ENCODE measurements at places on chromosomes 5 and 9. TPM values are rescaled to one million over a fixed set of nuclear protein-coding genes. Genes with fewer than 3 reads are reported as not detected.

Gene LCP2
- 82.9 TPM for total RNA-seq

Gene IFNA21
- not detected for total RNA-seq

Gene ARHGEF37
- 13.5 TPM for total RNA-seq

DNA sequence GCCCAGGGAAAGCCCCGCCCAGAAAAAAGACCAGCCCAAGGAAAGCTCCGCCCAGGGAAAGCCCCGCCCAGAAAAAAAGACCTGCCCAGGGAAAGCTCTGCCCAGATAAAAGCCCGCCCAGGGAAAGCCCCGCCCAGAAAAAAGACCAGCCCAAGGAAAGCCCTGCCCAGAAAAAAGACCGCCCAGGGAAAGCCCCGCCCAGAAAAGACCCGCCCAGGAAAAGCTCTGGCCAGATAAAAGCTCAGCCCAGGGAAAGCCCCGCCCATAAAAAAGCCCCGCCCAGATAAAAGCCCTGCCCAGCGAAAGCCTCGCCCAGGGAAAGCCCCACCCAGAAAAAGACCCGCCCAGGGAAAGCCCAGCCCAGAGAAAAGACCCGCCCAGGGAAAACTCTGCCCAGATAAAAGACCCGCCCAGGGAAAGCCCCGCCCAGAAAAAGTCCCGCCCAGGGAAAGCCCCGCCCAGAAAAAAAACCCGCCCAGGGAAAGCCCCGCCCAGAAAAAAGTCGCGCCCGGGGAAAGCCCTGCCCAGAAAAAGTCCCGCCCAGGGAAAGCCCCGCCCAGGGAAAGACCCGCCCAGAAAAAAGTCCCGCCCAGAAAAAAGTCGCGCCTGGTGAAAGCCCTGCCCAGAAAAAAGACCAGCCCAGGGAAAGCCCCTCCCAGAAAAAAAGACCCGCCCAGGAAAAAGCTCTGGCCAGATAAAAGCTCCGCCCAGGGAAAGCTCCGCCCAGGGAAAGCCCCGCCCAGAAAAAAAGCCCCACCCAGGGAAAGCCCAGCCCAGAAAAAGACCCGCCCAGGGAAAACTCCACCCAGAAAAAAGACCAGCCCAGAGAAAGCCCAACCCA is 11.9 kb downstream of the GRIN1 start:
- no peak for DNase-seq

GRCh38 chr5:146894753-146895521 is 16.4 kb upstream of the PPP2R2B start:
- DNase-seq, result no peak

- no peak for DNase-seq
Measured at GRCh38 chr5:165497707-165498106, 1992.3 kb downstream of the MAT2B start.

GRCh38 chr5:14086261-14086660 is 56.9 kb upstream of the TRIO start:
- DNase-seq, result no peak

Gene CARD6
- total RNA-seq, result 24.3 TPM

DNA sequence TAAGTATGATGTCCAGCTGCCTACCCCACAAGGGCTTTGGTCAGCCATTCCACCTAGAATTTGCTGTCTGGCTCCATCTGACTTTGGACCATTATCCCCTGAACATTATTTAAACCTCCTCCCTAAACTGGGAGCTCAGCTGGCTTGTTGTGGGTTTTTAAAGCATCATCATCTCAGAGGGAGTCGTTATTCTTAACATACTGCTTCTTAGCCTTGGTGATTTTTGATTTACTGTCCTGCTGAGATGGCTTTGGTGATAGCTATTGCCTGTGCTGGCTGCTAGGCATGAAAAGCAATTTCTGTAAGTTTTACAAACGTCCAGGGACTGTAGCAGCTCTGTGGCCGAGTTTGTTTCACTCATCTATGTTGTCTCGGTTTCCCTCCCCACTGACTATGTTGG is 256.1 kb downstream of the NR3C1 start:
- no peak for DNase-seq

Gene FNIP1
- total RNA-seq, result 40.3 TPM

- DNase-seq, result no peak
Measured at GRCh38 chr5:142934051-142934762, 164.0 kb downstream of the ARHGAP26 start.

Gene RAD50
- total RNA-seq, result 33.2 TPM

- DNase-seq, result peak; percentile 96
Measured at GRCh38 chr5:96702503-96703383, 40.6 kb downstream of the CAST start.

DNA sequence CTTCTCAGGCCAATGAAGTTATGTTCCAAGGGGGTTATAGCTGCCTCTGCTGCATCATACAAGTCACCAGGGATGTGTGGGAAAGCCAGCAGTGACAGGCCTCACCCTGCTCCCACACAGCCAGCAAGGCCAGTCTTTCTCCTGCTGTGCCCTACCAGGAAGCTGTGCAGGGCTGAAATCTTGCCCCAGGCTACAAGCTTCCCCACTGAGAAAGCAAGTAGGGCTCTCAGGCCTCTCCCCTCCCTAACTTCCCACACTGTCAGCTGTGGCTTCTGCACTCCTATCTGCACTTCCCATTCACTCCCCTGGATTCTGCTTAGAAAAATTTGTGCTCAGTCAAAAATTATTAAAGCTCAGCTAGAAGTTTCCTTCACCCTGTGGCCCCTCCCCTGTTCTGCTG is 611.2 kb upstream of the ZNF608 start:
- no peak for DNase-seq

DNA sequence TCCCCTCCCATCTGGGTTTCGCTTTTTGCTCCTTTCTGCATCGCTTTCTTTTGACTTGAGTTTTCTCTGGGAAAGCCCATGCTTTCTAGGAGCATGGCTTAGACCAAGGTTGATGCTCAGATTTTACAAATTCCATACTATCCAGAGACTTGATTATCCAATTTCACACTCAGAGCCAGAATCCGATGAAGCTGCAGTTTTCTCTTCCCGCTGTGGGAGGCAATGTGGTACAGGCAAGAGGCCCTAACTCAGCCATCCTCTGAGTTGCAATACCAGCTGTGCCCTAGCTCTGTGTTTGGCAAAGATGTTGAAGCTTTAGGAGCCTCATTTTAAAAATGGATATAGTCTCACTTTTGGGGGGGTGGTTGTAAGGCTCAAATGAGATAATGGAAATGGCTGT is 85.1 kb downstream of the BRINP1 start:
- DNase-seq, result no peak

- no peak for DNase-seq
Measured at GRCh38 chr9:129513856-129514496, 106.9 kb downstream of the C9orf50 start.

Gene MEF2C
- total RNA-seq, result 42.0 TPM

DNA sequence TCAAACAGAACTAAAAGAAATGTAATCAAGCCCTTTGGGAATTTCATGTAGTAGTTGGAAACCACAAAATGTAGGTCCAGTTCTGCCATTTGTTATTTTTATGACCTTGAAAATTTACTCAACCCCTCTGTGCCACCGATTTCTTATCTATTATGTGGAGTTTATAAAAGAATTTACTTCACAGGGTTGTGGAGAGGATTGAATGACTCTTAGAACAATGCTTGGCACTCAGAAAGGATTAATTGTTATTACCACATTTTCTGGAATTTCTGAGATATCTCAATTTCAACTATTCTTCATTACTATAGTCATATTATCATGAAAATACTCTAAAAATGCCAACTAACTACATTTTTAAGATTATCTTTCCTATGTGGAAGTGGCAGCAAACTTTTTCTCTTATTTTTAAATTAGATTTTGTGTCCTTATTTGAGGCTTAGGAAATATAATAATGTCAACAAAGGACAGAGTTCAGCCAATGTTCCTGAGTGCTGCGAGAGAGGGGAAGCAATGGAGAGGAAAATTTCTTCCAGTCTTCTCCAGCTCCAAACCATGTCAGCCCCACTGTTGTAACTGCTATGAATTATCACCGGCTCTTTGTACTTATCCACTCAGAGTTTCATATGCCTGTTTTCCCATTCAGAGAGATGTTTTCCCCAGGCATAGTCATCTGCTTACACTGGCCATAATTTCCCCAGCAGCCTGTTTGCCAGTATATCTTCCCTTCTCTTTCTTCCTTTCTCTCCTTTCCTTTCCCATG is 525.6 kb downstream of the SPATA31D1 start:
- no peak for DNase-seq

Gene TLX3
- total RNA-seq, result not detected

- no peak for DNase-seq
Measured at GRCh38 chr5:135430135-135430437, 17.1 kb downstream of the DCANP1 start.

DNA sequence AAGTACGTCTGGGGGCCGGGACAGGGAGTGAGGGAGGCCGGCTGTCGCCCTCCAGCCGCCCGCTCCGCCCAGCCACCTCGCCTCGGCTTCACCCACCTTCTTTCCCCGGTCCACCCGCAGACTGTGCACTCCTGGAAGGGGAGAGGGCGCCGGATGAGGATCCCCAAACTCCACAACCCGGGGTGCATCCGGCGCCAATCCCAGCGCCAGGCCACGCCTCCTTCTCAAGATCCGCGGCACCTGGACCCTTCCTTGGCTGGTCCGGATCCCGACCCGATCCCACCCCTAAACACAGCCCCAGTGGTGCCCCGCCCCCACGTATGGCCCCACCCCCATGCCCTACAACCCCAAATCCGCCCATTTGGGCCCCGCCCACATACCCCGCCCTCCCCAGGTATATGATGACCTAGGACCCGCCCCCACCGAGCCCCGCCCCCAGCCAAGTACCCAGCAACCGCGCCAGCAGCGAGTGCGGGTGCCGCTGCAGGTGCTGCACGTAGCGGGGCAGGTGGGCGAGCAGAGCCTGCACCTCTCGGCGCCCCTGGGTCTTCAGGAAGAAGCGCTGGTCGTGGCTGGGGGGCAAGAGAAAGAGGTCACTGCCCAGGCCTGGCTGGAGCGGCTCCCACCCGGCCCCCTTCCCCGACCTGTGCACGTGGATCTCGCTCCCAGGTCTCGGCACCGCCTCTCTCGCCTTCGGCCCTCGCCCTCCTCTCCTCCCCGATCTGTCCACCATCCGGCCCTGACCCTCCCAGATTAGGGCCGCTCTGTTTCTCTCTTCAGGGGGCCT is 3.2 kb downstream of the PIP5KL1 start:
- DNase-seq, result peak; percentile 84

- no peak for DNase-seq
Measured at GRCh38 chr5:50606179-50606578, 60.3 kb upstream of the PARP8 start.

Gene DOLPP1
- 9.5 TPM for total RNA-seq

GRCh38 chr5:65142511-65143011 is 339.2 kb downstream of the ADAMTS6 start:
- no peak for DNase-seq

GRCh38 chr5:11251247-11251646 is 490.2 kb upstream of the DAP start:
- DNase-seq, result no peak

- no peak for DNase-seq
Measured at GRCh38 chr5:131634666-131634995, 398 bp downstream of the RAPGEF6 start.

- no peak for DNase-seq
Measured at GRCh38 chr5:151820903-151821302, 49.1 kb downstream of the G3BP1 start.

Gene CDC20B
- 0.24 TPM for total RNA-seq

Gene MOB3B
- 22.7 TPM for total RNA-seq

GRCh38 chr5:117065161-117065560 is 490.5 kb upstream of the SEMA6A start:
- no peak for DNase-seq

Gene TYRP1
- total RNA-seq, result 5.8 TPM

GRCh38 chr5:78705826-78706225 is 57.3 kb upstream of the LHFPL2 start:
- DNase-seq, result no peak

DNA sequence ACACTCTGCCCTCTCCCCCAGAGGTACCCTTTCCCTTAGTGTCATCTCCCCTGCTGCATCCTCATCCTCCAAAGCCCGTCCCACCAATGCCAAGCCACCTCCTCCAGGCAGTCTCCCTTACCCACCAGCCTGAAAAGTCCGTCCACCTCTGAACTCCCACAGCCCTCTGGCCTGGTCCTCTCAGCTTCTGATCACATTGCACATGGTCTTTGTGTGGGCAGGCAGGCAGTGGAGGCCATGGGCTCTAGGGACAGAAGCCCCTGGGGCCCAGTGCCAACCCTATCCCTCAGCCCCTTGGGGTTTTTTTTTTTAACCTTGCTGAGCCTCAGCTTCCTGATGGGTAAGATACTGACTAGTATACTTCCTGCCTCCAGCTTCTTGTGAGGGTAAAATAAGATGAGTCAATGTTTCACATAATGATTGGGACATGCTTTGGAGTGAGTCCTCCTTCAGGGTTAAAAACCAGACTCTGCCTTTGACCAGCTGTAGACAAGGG is 19.4 kb downstream of the CSF1R start:
- DNase-seq, result no peak

Gene FRRS1L
- 0.06 TPM for total RNA-seq

Gene KIF20A
- 1.2 TPM for total RNA-seq

DNA sequence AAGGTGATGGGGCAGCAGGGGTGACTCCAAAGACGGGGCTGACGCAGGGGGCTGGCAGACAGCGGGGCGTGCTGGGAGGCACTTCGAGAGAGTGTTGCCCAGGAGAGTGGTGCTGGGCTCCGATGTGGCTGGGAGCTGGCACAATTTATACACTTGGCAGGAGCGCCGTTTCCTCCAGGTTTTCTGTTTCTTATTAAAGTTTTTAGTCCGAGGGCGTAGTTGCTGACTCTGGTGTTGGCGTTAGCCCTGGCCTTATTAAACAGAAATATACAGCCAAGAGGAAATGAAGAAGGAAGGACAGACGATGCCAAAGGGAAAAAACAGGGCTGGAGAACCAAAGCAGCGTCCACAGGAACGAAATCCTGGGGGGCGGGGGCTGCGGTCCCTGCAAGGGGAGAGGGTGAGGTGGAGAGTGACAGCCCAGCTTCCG is 139.6 kb upstream of the PHYKPL start:
- no peak for DNase-seq

DNA sequence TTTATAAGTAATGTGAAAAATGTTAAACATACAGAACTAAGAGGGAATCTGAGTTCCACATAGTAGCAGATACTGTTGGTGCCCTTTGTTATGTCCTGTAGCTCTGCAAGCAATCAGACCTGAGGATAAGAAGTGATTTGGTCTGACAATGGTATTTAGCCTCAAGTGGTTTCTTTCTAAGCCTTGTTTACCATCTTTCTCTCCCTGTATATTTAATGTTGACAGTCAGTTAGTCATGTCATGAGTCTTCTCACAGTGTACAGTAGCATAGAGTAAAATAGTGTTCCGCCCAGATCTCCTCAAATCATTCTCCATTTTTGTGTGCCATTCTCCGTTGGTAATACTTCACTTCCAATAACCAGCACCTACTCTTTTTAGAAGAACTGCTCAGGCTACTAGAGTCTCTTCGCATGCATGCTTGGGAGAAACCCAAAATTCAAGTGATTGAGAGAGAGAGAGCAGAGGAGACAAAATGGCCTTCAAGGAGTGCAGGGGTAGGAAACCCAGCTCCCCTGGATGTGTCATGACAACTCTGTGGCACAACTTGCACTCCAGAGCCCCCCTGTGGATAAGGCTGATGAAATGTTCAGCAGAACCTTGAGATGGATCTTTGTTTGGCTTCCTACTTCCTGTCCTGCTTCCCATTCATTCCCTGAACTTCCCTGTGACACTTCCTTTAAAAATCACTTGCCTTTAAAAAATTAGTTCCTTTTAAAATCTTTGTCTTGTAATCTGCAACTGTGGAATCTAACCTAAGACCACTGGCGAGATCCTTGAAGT is 129.2 kb upstream of the FST start:
- DNase-seq, result no peak

GRCh38 chr5:123700624-123701287 is 188.8 kb downstream of the CSNK1G3 start:
- no peak for DNase-seq

- DNase-seq, result no peak
Measured at GRCh38 chr5:4207486-4207885, 611.9 kb downstream of the IRX1 start.
